ENCODE measurements at places on chromosomes 13 and 19.

DNA sequence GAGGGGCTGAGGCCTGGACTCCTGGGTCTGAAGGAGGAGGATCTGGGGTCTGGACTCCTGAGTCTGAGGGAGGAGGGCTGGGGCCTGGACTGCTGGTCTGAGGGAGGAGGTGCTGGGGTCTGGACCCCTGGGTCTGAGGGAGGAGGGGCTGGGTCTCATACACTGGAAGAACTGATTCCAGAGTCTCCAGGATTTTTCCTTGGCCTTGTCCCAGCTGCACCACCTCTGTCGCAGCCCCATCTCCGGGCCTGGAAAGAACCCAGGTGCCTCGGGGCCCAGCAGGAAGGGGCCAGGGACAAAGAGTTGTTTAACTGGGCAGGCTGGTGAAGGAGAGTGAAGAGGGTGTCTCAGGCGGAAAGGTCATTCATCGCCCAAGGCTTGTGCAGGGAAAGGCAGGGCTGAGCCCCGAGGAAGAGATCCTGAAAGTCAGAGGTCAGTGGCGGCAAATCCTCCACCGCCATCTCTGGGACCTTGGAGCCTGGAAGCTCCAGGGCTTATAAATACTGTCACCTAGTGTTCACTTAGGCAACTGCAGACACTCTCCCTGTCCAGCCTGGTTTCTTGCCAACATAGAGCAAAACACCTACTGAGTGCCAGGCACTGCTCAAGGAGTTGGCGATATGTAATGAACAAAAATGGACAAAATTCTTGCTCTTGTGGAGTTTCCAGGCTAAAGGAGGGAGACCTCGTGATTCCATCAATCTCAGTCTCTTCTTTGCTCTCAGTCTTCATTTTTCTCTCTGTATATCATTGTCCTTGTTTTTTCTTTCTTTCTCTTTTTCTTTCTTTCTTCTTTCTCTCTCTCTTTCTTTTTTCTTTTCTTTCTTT is 4.4 kb upstream of the KCNN4 start:
- no peak for DNase-seq

DNA sequence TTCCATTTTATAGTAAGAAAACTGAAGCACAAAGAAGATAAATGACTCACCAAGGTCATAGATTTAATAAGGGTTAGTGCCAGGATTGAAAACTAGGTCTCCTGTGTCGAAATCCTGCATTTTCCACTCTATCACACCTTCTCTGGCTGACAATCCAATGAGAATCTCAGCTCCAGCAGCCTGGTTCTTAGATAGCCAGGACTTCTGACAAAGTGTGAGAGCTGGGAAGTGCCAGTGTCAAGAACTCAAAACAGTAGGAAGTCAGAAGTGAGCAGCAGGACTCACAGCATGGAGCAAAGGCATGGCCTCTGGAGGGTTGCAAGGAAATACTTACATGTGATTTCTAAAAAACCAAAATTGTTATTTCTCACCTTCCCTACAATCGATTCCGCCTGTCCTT is 24.3 kb downstream of the KCTD12 start:
- DNase-seq: no peak

DNA sequence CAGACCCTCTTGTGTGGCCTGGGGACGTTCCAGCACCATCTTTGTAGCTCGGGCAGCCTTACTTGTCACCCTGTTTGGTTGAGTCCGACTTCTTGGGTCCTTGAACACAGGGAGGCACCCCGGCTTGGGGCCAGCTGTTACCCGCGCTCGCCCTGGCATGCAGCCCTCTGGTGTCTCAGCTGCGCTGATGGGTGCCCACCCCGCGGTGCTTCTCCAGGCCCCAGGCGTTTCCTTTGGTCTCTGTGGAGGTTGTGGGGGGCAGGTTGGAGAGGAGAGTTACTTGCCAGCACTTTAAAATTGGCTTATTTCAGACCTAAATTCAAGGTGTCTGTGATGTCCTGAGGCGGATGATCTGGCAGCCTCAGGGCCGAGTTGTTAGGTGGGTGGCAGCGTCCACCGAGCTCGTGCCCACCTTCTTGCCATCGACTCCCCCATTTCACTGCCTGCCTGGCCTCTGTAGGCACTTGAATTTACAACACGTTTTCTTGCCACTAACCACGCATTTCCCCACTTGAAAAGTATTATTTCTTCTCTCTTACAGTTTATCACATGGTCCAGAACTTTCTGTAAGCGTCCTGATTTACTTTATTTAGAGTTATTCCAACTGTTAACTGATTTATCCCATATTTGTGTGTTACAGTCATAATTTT is 16.9 kb downstream of the UBAC2 start:
- no peak for DNase-seq

- no peak for DNase-seq
Observed at GRCh38 chr13:40980461-40980860, 38.7 kb downstream of the ELF1 start.

GRCh38 chr19:33678796-33679585 is 57.2 kb downstream of the CHST8 start:
- no peak for DNase-seq

DNA sequence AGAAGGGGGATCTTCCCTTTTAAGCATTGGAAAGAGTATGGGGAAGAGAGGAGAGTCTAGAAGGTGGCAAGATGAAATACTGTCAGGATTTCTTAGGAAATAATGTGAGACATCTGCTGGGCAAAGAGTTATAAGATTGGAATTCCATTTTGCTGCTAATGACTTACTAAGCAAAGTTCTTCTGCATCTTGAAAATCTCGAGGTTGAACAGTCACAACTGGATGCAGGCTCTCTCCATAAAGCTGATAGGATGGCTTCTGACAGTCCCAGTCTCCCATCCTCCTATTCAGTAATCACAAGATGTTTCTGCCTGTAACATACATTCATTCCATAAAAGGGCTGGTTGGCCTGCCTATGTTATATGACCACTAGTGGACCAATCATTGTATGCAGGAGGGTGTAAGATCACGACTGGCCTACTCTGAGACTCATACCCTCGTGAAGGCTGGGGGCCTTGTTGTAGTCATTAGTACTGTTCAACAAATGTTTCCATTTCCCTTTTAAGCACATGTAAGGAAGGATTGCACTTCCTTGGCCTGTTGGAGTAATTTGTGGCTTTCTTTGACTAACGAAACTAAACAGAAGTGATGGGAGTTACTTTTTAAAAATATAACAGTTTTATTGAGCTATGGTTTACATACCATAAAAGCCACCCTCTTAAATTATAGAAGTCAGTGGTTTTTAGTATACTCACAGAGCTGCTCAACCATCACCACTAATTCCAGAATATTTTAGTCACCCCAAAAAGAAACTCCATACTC is 45.0 kb upstream of the TDRD3 start:
- DNase-seq: no peak

DNA sequence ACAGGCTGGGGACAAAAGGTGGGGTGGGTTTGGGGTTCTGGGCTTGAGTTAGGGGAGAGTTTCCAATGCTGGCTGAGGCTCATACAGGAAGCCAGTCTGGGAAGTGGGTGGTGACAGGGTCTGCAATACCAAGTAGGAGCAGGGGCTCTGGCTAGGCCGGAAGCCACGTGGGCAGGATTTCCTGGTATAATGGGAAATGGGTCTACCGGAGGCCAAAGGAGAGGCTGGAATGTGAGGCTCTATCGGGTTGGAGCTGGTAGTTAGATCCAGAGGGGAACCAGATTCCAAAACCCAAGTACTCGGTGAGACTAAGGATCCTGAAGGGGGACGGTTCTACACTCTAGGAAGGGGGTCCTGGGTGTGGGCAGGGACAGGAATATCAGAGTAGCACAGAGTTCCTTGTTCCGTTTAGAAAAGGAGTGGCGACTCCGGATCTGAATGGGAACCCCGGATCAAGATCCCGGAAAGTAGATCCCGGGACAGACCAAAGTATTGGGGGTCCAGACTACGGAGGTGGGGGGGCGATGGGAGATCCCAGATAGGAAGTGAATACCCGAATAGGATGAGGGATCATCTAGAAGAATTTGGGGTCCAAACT is 802 bp downstream of the CDC37 start:
- DNase-seq: no peak

DNA sequence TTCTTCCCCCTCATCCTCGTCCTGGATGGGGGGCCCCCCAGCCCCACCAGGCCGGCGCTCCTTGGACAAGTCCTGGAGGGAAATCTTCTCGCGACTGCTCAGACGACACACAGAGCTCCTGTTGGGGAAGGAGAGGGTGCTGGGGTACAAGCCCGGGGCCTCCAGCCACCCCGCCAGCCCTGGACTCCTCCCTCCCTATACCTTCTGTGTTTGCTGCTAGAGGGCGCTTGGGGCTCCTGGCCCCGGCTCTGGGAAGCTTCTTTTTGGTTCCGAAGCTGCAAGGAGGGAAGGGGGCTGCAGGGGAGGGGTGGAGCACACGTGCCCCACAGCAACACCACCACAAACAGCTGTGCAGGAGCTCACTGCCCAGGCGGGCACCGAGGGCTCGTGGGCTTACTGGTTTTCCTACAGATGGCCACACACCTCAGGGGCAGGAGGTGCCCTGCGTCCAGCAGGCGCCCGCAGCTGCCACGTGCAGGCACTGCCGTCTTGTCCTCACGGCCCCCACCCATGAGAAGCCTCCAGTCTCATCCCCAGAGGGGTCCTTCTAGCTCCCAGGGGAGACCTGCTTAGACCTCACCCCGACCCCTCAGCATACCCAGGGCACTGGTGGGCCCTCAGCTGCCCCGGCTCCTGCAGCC is 20.5 kb downstream of the EPS8L1 start:
- DNase-seq: no peak

DNA sequence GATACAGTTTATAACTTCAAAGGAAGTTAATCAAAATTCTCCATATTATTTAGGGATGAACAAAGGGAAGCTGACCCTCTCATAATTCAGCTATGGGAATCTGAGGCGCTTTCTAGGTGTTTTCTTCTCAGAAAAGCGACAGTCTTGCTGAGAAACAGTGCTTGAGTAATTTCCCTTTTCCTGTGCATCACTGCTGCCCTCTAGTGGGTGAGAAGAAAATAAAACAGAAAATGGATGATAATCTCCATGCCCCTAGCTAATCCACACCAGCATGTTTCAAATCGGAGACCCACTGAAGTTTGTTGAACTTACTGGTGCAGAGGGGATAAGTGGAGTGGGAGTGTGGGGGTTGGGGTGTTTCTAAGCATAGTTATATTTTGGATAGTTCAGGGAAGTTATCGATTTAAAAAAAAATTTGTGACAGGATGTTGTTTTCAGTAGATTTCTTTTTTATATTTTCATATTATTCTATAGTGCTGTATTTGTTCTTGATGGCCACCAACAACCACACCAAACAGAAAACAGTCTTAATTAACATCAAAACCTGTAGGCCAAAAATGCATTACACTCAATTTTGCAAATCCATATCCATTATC is 21.4 kb downstream of the LCP1 start:
- DNase-seq: no peak

GRCh38 chr13:85536706-85537105 is 262.5 kb downstream of the SLITRK6 start:
- no peak for DNase-seq

DNA sequence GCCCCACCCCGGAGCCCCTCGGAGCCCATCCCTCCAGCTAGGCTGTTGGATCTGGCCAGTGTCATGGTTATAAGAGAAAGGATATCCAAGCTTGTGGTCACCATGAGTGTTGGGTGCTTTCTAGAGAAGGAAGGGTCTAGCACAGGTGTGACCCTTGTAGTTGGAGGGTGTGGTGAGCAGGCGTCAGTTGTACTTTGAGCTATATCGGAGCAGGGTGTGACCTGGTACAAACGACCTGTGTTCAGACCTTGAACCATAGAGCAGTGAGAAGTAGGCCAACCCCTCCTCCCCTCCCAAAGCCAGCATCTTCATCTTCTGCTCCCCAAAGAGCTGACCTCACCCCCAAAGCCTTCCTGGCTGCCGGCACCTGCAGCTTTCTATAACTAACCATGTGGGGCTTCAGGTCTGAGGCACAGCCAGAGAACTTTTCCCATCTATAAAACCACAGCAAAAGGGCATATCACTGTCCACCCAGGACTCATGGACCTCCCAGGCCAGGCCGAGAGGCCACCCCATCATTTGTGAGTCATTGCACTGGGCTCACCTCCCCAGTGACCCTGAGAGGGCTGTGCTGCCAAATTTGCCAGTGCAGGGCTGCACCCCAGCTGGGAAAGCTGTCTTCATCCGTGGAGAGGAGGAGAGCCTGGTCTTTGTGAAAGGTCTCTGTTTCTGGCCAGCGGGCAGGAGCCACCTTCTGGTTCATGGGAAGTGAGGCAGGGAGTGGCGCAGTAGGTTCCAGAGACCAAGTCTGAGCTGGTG is 14.2 kb downstream of the RAB8A start:
- no peak for DNase-seq

- DNase-seq: no peak
Observed at GRCh38 chr13:20198781-20199180, 6.0 kb upstream of the GJB2 start.

GRCh38 chr13:71864986-71865873 is 1.8 kb downstream of the DACH1 start:
- no peak for DNase-seq

GRCh38 chr19:17091758-17092333 is 16.3 kb downstream of the MYO9B start:
- no peak for DNase-seq

DNA sequence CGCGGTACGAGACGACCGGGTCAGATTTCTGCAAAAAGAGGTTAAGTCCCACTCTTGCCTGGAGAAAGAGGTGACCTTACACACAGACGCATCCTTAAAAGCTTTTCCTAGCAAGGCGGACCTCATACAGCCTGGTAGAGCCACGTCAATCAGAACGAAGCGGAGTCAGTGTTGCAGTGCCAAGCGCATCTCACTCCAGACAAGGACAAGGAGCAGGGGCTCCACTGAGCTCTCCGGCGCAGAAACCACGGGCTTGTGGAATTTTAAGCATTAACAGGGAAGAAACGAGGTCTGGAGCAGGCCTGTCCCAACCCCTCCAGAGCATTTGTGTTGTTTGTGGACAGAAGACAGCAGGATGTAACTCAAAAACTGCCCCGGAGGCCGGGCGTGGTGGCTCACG is 7.1 kb downstream of the EEF2 start:
- no peak for DNase-seq

GRCh38 chr19:23523863-23524262 is 128.6 kb upstream of the ZNF91 start:
- DNase-seq: no peak

DNA sequence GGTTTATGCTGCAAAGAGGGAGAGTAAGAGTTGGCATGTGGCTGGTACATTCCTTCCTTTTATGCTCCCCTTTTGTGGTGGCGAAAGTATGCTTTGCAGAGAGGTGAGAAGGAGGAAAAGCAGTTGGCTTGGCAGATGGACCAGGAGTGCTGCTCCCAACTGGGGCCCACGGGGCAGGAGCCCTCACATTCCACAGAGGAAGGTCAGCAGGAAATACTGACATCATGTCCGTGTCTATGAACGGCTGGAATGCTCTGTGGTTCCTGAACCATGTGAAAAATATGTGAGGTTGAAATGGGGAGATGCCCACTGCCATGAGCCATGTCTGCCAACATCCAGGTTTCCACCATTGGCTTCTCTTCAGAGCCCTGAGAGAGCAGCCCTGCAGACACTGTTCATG is 33.3 kb upstream of the GAS6 start:
- no peak for DNase-seq
